ENCODE measurements at places on chromosomes 5 and 9.
A peak's percentile ranks its signal among the peaks of the same experiment; 100 is the strongest.

GRCh38 chr9:136854842-136855460, 2.8 kb downstream of the MAMDC4 start:
- no peak for DNase-seq

GRCh38 chr5:55925712-55926111, 69.1 kb downstream of the IL6ST start:
- no peak for DNase-seq

- no peak for DNase-seq
These were observed 32.3 kb downstream of the SERINC5 start for GRCh38 chr5:80223561-80223960.

DNA sequence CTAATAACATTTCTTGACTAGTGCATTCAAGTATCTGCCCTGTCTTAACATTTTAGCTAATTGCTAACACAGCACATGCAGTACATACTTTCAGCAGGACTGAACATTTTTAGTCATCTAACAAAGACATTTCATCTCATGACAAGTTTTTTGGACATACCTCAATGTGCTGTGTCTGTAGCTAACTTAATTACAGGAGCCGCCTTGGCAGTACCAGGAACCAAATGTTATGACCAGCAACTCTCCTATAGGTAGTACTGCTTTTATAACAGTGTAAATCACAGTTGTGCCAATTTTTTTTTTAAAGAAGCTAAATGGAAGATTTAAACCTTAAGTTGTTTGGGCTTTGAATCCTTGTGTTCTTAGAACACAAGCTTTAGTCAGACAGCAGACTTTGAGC, 99.4 kb upstream of the SAP30L start:
- DNase-seq: no peak

GRCh38 chr5:154005648-154006047, 33.1 kb downstream of the FAM114A2 start:
- no peak for DNase-seq

GRCh38 chr5:7606840-7607465, 211.0 kb downstream of the ADCY2 start:
- DNase-seq: no peak

GRCh38 chr5:37490931-37491330, 111.8 kb downstream of the WDR70 start:
- no peak for DNase-seq

GRCh38 chr5:23437011-23437410, 70.4 kb upstream of the PRDM9 start:
- DNase-seq: no peak

- DNase-seq: no peak
These were observed 63.4 kb upstream of the WWC1 start for GRCh38 chr5:168227973-168228615.

DNA sequence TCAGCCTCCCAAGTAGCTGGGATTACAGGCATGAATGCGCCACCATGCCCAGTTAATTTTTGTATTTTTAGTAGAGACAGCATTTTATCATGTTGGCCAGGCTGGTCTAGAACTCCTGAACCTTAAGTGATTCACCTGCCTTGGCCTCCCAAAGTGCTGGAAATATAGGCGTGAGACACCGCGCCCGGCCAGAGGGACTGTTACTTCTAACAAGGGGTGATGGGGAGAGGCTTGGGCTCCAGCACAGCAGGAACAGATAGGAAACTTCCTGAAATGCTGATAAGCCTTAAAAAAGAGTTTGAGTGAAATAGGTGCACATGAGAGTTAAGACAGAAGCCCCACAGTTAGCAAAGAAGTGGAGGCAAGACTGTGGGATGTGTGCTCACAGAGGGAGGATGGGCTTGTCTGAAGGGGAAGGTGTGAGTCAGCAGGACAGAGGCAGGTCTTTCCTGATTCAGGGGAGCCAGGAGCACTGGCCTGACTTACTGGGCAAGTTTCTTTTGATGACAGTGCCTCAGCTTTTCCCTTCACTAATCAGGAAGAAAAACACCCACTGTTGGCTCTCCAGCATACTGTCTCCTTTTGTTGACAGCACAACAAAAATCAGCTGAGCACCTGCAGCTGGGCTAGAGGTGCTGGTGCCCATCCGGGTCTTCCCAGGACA, 68.4 kb downstream of the RAD23B start:
- peak; percentile 57 for DNase-seq

DNA sequence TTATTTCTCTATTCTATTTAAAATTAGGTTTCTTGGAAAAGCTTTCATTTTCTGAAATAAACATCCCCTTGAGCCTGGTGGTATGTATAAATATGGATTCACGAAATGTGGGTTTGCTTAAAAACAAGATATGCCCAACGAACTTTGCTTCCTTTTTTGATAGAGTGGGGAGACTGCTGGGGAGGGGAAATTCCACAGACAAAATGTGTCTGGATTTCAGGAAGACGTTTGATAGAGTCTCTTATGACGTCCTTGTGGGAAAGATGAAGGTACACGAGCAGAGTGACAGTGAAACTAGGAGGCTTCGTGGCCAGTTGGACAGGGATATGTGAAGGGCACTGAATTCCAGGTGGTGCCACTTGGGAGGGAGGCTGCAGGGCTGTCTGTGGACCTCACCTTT, 84.5 kb upstream of the RPS23 start:
- DNase-seq: no peak

DNA sequence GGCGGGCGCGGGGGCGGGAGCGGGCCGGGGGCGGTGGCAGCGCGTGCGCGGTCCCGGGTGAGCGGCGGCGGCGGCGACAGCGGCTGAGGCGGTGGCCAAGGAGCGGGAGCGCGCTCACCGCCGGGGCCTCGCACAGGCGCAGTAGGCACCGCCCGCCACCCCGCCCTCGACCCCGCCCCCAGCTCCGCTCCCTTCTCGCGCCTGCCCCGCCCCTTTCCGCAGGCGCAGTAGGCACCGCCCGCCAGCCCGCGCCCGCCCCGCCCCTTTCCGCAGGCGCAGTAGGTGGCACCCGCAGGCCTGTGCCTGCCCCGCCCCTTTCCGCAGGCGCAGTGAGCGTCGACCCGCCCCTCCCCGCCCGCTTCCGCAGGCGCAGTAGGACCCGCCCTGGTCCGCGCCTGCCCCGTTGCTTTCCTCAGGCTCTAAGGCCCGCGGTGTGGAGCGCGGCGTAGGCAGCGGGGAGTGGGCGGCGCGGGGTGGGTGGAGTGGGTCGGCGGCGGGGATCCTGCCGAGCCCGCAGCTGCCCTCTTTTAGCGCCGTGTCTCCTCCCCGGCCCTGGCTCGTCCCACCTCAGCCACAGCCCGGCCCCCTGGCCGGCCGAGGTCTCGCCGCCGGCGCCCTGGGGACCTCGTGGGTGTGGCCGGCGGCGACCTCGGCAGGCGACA, at the start of gene CAMSAP1:
CAMSAP1 (minus strand) TSS at position 116 of the 662 bp plus-strand sequence. CDS start 387 bp downstream, outside the sequence.
- DNase-seq: peak; percentile 97

GRCh38 chr5:4540375-4541173, 599.6 kb upstream of the ADAMTS16 start:
- DNase-seq: peak; percentile 79

- DNase-seq: no peak
These were observed 243.7 kb downstream of the SEMA5A start for GRCh38 chr5:9302218-9302617.

DNA sequence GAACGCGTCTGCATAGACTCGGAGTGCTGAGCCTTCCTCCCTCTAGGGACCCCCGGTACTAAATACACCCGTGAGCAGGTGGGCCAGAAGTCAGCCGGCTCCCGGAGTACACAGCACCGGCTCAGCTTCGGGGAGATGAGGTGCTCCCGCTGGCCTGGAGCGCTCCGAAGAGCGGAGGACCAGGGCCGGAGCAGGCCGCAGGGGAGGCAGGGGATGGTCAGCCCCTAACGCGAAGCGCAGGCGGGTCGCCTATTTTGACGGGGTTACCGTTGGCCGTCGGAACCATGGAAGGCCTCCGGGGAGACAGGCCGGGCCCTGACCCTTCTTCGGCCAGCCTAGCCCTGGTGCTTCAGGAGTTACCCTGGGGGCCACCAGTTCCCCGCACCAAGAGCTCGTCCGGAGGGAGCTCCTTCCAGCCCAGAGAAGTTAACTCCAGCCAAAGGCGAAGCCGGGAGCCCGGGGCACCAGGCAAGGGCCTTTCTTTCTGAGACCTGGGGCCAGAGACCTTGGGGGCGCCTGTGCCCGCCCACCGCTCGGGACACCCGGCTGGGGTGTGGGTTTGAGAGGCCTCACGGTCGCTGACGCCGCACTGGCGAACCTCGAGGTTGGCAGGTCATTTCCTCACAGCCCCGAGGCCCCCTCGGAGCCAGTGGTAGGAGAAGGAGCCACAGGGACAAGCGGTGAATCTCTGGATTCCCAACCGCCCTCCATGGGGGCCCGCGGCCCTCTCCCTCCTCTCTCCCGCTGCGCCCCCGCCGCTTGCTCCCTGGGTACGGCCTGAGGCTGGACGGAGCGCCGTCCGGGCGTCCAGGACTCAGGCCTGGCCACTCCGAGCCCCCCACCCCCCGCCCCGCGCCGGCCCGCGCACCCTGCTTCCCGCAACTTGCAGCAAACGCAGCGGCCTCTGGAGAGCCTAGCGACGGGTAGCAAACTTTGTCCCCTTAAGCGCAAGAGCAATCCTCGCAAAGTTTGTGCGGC, 3.4 kb upstream of the IRX4 start:
- DNase-seq: no peak

DNA sequence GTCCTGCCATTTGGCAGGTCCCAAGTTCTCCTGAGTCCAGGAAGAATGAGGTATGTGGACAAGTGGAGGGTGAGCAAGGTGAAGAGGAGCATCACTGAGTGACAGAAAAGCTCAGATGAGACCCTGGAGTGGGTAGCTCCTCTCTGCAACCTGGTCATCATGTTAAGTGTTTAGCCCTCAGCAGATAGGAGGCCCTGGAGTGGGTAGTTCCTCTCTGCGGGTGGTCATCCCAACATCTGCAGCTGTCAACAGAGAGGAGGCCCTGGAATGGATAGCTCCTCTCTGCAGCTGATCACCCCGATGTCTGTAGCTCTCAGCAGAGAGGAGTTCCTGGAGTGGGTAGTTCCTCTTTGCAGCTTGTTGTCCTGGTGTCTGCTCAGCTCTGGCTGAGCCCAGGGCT, 48.4 kb downstream of the NDUFAF2 start:
- DNase-seq: no peak

DNA sequence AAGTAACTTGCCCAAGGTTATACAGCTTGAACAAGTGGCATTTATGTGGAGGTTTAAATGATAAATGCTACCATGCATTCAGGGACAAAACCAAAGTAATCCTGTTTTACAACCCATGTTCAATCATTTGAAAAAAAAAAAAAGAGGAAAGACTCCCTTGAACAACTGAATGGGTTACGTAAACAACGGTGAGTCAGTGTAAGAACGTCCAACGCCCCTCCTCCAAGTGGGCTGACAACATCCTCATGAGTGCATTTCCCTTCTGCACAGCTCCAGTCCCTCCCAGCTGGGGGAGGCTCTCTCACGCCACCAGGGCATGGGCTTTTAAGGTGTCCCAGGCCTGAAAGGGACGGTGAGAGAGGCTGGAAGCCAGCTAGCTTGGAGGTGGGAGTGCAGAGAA, 90.0 kb downstream of the PRRT1B start:
- DNase-seq: peak; percentile 94

- DNase-seq: no peak
These were observed at the start of gene INSYN2B for GRCh38 chr5:169980418-169981053. Gene INSYN2B (minus strand): TSS chr5:169980495. CDS start chr5:169883898, 96,597 bp downstream.

- DNase-seq: no peak
These were observed 892.7 kb downstream of the TLE1 start for GRCh38 chr9:80796632-80797031.

GRCh38 chr5:140182803-140183367, 7.9 kb downstream of the CYSTM1 start:
- no peak for DNase-seq

DNA sequence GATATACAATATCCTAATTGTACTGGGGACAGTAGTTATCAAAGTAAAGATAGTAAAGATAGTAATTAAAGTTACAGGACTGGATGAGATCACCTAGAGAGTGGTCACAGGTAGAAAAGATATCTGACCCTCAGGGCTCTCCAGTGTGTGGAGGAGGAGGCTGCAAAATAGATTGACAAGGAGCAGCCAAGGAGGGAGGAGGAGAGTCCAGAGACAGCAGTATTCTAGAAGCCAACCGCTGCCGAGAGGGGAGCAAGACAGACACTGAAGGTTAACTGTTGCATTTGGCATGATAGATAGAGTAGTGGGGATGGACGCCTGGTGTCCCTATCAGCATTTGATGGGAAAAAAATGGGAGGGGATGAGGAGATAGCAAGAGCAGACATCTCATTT, 17.0 kb upstream of the F2RL1 start:
- DNase-seq: no peak

GRCh38 chr5:167122267-167122666, 1169.2 kb upstream of the WWC1 start:
- no peak for DNase-seq

DNA sequence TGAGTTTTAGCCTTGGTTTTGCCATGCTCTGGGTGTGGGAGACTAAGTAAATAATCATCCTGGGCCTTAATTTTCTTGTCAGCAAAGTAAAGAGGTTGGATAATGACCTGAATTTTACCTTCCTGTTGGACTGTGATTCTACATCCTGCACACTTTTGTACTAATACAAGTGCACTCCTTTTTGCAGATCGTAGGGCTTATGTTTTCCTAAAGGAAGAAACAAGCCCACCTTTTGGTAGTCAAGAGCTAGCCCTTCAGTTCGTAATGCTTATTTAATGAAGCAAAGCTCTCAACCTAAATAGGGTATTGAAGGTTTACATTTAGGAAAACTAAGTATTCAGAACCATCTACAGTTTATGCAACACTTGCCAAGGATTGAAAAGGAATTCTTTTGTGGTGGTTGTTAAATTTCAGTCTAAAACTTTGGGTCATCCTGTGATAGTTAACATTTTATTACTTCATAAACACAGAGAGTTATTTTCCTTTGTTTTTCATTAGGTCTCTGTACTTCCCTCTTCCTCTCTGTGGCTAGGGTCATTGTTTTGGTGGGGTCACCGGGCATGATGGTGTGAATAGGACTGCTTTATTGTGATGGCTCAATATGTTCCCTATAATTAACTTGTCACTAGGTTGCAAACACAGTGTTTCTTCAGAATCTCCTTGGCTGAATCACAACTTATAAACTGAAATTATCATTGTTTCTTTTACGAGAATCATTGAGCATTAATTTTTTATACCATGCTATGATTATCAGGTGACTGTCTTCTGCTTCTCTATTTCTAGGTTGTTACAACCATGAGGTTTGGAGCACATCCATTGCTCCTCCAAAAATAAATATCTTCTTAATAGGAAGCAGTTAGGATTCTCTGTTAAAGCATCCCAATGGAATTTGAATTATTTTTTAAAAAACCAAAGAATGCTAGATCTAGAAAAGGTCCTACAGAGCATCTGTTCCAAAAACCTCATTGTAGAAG, 28.5 kb downstream of the SPINK5 start:
- no peak for DNase-seq

DNA sequence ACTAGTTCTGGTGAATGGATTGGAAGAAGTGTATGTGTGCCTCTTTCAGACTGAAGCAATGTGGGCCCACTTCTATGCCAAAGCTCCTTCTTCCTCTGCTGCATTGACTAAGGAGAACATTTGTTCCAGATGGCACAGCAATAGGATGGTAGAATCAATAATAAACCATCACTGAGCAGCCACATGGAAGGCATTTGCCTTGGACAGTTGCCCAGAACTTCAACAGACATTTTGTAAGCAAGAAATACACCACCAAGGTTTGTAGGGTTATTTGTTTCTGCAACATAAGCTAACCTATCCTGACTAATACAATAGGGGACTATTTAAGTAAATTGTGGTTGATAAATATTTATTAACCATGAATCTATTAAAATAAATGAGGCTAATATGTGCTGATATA, 37.7 kb upstream of the CSNK1G3 start:
- no peak for DNase-seq

Measured in esophagus muscularis mucosa (tissue), 4 donors.